ENCODE measurements at places on chromosomes 7 and 10.

GRCh38 chr10:88456730-88457129 lies 126.4 kb downstream of the RNLS start:
- DNase-seq = peak; percentile 26

GRCh38 chr7:28747404-28747803 lies 210.7 kb downstream of the TRIL start:
- no peak for DNase-seq

GRCh38 chr10:113493882-113494301 lies 59.0 kb upstream of the HABP2 start:
- DNase-seq = no peak

- DNase-seq = no peak
These were observed 86.2 kb upstream of the DDC start for GRCh38 chr7:50651271-50651989.

DNA sequence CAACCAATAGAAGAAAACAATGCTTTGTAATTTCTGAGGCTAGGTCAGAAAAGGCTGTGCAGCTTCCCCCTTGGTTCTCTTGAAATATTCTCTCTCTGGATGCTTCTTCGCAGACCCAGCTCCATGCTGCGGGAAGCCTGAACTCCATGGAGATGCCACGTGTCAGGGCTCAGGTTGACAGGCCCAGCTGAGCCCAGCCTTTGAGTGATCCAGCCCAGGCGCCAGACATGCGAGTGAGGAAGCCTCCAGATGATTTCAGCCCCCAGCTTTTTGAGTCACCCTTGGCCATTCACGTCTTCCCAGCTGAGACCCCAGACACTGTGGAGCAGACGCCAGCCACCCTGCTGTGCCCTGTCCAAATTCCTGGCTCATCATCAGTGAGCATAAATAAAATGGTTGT lies 378.4 kb upstream of the NRP1 start:
- DNase-seq = no peak

DNA sequence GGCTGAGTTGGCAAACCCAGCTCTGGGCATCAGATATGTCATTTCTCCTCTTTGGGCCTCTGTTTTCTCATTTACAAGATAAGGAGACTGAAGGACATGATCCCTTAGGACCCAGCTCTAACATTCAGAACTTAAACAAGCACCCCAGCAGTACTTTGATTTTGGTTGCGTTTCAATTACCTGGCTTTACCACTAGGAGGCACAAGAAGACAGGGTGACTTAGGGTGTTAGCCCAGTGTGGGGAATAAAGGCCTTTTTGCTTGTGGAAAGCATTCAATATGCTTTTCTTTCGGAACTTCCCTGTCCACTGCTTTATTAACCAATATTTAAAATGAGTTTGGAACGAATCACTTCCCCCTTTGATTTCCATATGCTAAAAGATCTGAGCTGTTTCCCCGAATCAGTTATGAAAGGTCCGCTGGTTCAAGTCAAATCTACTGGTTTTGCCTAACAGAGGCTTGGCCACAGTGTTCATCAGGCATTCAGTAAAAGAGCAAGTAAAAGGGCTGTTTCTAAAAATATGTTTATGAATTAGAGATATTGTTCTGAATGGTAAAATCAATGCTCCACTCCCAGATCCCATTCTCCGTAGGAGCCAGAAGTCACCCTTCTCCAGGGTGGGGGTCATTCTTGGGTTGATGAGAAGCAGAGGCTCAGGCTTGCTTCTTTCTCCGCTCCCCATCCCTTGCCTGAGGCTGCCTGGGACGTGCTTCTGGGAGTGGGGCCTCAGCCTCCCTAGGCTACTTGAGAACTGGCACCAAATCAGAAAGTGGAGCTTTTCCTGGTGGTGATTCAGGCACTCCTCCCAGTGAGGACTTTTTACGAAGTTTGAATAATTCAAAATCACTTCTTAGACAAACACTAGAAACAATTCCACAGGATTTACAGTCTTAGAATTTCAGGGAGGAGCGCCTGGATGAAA lies 105.5 kb downstream of the MYOF start:
- DNase-seq = peak; percentile 70

- no peak for DNase-seq
These were observed 100.1 kb downstream of the CYTH3 start for GRCh38 chr7:6172224-6172909.

DNA sequence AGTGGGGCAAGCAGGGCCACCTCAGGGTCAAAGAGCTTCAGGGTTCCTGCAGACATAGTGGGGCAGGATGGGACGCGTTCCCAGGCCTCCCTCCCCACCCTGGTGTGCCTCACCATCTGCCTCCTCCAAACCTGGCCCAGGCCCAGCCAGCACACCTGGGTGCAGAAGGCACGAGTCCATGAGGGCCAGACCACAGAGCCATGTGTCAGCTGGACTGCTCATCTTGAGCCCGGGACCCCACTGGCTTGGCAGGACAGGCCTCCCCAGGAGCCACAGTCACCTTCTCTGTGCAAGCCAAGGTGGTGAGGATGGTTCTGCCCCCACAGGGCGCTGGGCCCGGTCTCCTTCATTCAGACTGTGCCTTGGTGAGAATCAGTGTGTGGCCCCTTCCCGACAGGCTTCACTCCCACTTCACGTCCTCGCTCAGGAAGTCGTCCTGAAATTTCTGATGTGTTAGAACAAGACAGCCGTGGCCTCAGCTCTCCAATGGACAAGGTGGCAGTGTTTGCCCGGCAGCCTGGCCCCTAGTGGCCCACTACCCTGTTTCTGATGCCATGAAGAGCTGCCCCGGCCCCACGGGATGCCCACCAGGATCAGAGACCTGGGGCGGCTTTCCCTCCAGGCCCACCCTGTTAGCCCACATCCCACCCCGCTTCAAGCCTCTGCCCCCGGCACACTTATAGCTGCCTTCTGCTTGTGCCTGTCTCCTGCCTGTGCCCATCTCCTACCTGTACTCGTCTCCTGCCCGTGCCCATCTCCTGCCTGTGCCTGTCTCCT lies 59.6 kb upstream of the EBF3 start:
- DNase-seq = no peak

GRCh38 chr10:15630353-15630752 lies 89.4 kb downstream of the ITGA8 start:
- DNase-seq = no peak

GRCh38 chr7:17139081-17139480 lies 159.4 kb upstream of the AHR start:
- no peak for DNase-seq

- no peak for DNase-seq
These were observed 380.9 kb upstream of the SEMA3C start for GRCh38 chr7:81299711-81300110.

GRCh38 chr10:47357131-47357582 lies 9.0 kb downstream of the RBP3 start:
- DNase-seq = no peak

- peak; percentile 7 for DNase-seq
These were observed 31.9 kb downstream of the CPED1 start for GRCh38 chr7:121020249-121020988.

DNA sequence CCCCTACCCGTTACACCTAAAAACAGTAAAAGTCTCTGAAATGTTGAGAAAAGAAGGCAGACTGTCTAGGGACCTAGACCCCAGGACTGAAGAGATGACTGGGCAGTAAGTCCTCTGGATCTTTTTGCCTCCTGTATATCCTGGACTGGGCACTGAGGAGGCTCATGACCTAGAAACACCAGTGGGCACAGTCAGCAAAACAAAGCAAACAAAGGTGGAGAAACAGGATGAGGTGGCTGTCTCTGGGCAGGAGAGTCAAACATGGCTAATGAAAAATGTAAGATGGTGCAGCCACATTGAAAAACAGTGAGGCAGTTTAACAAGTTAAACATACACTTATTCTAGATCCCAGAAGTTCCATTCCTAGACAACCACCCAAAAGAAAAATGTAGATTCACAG lies 45.9 kb downstream of the AKR1C4 start:
- no peak for DNase-seq

DNA sequence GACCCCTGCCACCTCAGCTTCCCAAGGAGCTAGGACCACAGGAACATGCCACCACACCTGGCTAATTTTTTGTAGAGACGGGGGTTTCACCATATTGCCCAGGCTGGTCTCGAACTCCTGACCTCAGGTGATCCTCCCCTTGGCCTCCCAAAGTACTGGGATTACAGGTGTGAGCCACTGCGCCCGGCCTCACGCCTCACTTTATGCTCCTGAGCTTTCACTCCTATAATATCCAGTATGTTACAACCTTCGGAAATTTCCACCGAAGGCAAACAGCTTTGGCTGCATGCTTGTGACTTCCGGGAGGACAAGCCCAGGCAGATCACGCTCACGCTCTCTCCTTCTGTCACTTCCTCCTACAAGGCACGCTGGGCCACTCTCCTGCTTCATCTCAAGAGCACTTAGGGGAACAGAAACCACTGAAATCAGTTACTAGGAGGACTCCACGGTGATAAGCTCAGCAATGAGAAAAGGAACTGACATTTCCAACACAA lies 4.4 kb upstream of the MAD1L1 start:
- peak; percentile 92 for DNase-seq

GRCh38 chr10:117552701-117553141 lies 10.2 kb downstream of the EMX2 start:
- DNase-seq = no peak

GRCh38 chr10:81575036-81575435 lies 300.0 kb upstream of the NRG3 start:
- no peak for DNase-seq

DNA sequence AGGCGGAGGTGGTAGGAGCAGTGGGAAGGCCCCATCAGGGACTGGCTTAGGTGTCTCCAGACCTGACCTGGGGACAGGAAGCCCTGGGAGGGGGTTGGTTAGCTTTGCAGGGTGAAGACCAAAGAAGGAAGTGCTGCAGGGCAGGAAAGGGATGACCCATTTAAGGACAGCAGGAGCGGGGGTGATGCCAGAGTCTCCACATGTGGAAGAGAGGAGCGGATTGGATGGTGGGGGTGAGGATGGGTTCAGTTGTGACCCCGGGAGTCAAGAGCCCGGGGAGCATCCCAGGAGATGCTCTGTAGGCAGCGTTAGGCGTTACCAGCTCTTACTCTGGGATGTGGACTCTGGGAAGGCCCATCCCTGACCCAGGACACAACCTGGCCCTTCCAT lies 3.1 kb upstream of the LDB3 start:
- DNase-seq = no peak

DNA sequence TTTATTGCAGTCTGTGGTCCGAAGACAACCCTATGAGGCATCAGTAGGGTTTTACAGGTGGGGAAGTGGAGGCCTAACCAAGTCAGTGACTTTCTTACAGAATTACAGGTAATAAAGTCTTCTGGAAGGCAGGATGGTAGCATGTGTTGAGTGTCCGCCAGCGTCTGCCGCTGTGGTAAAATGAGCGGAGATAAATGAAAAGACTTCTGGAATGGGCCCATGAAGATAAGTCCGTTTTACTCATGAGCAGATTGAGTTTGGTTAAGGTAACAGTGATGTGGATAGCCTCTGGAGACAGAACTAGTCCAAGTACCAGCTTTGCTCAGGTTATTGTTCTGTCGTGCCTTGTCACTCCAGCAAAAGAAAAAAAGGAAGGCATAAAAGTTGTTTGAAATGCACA lies 966 bp downstream of the FBH1 start:
- no peak for DNase-seq

GRCh38 chr7:69996121-69996520 lies 397.8 kb downstream of the AUTS2 start:
- no peak for DNase-seq

GRCh38 chr7:130268463-130269317 lies 2.0 kb downstream of the CPA2 start:
- DNase-seq = no peak

DNA sequence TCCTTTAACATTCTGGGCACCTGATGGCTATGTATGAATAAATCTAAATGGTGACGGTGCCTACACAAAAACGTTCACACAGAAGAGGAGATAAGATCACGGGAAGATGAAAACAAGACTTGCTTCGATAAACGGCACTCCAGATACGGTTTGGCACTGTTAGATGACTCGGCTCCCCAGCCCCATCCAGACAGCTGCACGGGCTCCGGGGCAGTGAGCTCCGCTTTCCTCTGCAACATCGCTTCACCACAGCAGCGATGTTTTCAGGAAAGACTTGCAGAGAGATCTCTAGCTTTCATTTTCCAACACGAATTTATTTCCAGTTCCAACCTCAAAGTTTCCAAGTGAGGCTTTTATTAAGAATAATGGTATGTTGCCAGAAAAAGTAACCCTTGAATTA lies 132.1 kb downstream of the KLF6 start:
- DNase-seq = peak; percentile 3

GRCh38 chr7:140249036-140249806 lies 72.4 kb upstream of the KDM7A start:
- no peak for DNase-seq

- DNase-seq = peak; percentile 20
These were observed 133.3 kb downstream of the TEX36 start for GRCh38 chr10:125549653-125550052.

- DNase-seq = no peak
These were observed 113.7 kb downstream of the TRRAP start for GRCh38 chr7:98992076-98992475.

GRCh38 chr7:610531-611280 lies 91.1 kb upstream of the PDGFA start:
- DNase-seq = no peak
